Stimulated activated CD8-positive, alpha-beta memory T cell treated with anti-CD3 and anti-CD28 coated beads, Interleukin-4, amount 100 ng/mL, for 4 hours (primary cell): ENCODE measurements at places on chromosomes 12 and 14.

- DNase-seq = no peak
Observed at GRCh38 chr12:107645630-107646333, 39.8 kb upstream of the PWP1 start.

- DNase-seq = no peak
Observed at GRCh38 chr12:59452259-59452658, 143.6 kb upstream of the SLC16A7 start.

GRCh38 chr12:69886109-69886508, 61.1 kb downstream of the MYRFL start:
- no peak for DNase-seq

- no peak for DNase-seq
Observed at GRCh38 chr14:52106840-52107239, 38.0 kb upstream of the NID2 start.

DNA sequence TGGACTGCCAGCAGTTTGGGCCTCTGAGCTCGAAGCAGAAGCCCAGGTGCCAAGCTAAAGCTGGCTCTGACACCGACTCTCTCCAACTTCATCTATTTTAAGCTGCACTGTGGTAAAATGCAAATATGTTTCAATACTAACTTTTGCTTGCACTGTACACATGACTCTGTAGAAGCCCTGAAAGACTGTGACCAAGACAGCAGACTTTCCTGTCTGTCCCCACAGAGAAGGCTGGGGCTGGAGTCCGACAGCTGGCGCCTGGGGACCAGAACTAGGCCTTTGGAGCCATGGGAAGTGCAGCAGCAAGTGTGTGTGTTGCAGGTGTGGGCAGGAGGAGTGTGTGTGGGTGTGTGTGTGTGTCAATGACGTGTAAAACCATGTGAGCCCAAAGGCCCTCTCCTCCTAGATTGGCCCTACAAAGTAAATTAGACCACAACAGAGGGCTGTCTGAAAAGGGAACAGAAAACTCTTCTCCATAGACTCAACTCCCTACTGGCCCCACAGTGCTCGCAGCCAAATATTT, 16.4 kb upstream of the RAB35 start:
- DNase-seq = no peak

GRCh38 chr14:105315211-105315721, 718 bp downstream of the PACS2 start:
- no peak for DNase-seq

- DNase-seq = no peak
Observed at GRCh38 chr12:132311201-132311915, 18.0 kb downstream of the GALNT9 start.

GRCh38 chr12:47413806-47414205, 292.0 kb downstream of the RPAP3 start:
- no peak for DNase-seq
